GM20000 (cell line): ENCODE measurements at places on chromosomes 16 and 17.

GRCh38 chr17:8447799-8448198, 12.1 kb downstream of the NDEL1 start:
- DNase-seq, result no peak

DNA sequence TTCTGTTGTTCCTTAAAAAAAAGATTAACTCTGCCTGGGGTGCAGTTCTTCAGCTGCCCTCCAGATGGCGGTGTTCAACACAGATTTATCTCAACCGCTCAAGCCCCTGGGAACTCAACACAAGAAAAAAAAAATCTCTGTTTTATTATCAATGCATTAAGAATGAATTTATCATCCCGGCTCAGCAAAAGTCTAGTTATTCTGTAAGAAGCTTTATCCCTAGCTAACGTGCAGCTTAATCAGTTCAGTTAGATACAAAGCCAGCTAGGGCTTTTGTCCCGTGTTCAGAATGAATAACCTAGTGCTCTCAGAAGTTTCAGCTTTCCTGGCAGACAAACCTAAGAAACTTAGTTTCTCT, 475.9 kb upstream of the CCL2 start:
- peak; percentile 62 for DNase-seq

- DNase-seq, result no peak
Measured at GRCh38 chr17:36213695-36214094, 2.8 kb downstream of the CCL4L2 start.

DNA sequence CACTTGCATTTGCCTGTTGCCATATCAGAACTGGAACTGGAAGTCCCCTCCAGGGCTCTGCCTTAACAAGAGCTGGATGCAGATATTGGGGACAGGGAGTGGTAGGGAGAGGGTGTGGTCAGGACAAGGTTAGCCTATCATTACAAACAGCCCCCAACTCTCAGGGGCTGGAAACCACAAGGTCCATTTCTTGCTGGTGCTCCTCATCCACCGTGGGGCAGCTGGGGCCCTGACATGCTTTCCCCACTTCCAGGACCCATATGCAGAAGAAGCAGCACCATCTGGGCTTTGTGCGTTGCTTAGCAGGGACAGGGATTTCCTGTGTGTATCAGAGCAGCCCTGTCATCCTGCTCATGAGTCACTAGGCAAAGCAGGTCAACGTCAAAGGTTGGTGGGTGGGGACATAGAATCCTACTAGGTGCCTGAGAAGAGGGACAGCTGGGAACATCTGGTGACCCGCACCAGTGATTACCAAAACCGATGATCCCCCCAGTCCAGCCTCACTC, 26.9 kb downstream of the RGS9 start:
- DNase-seq, result peak; percentile 53

- peak; percentile 70 for DNase-seq
Measured at GRCh38 chr17:77375917-77376651, 235.3 kb downstream of the SEC14L1 start.

- DNase-seq, result no peak
Measured at GRCh38 chr17:282912-283882, 69.4 kb downstream of the RPH3AL start.

DNA sequence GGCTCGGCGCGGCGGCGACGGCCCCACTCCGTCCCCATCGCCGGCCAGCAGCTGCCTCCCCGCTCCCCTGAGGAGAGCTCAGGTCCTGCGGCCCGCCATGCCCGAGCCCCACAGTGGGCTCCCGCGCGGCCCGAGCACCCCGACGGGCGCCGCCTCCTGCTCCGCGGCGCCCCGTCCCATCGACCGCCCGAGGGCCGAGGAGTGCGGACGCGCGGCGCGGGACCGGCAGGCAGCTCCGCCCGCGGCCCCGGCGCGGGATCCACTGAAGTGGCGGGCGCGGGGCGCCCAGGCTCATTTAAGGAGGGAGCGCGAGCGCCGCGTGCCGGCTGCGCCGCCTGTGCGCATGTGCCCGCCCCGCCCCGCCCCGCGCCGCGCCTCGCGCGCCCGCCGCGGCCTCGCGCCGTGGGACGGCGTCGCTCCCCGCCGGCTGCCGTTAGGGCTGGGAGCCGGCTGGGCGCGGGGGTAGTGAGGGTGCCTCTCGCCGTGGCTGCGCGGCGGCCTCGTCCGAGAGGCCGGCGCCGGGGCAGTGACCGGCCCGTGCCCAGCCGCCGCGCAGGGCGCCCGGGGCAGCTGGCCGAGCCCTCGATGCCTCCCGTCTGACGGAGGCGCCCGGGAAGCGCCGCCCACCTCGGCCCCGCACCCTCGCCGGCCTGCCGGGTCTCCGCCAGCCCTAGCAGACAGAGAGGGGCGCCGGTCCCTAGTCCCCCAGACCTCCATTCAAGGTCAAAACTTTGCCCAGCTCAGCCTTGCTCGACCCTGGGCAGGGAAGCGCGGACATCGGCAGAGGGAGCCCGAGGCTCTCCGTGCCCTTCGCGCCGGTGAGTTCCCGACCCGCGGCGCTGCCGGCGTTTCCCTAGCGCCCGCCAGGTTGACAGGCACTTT, at the start of gene NETO2:
NETO2 (minus strand) TSS at position 269 of the 882 bp plus-strand sequence. CDS start 333 bp downstream, outside the sequence.
- DNase-seq, result peak; percentile 92

- no peak for DNase-seq
Measured at GRCh38 chr16:64900019-64900418, 221.8 kb downstream of the CDH11 start.

DNA sequence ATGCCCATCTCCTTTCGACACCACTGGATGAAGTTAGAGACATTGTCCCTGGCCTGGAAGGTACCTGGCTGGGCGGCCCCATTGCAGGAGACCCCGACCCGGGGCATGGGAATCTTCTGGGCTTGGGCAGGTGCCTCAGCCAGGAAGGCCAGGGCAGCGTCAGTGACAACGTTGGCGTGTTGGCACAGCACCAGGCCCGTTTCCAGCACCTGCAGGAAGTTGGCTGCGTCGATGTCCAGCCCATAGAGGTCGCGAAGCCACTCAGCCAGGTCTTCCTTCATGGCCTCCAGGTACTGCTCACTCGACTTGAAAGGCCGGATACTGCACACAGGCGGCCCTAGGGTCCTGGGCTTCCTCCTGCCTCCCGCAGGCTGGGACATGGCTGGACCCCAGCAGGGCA, 568 bp downstream of the GAS2L2 start:
- no peak for DNase-seq

- DNase-seq, result no peak
Measured at GRCh38 chr17:19387921-19388521, 1.0 kb upstream of the MFAP4 start.

DNA sequence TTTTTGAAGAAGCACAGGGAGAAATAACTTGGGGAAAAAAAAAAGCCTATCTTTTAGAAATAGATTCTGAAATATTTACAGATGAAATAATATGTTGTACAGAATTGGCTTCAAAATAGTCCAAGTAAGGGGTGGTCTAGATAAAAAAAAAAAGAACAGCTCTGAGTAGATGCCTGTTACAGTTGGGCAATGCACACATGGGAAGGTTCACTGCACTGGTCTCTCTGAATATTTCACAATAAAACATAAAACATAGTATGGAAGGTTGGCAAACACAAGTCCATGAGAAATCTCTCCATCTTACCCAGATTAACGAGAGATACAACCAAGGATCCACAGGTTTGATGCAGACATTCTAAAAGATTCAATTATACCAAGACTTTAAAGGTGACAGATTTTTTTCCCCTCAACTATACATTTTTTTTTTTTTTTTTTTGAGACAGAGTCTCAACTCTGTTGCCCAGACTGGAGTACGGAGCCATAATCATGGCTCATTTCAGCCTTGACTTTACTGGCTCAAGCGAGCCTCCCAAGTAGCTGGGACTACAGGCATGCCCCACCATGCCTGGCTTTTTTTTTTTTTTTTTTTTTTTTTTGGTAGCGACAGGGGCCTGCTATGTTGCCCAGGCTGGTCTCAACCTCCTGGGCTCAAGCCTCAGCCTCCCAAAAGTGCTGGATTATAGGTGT, 58.0 kb downstream of the KANSL1 start:
- no peak for DNase-seq

DNA sequence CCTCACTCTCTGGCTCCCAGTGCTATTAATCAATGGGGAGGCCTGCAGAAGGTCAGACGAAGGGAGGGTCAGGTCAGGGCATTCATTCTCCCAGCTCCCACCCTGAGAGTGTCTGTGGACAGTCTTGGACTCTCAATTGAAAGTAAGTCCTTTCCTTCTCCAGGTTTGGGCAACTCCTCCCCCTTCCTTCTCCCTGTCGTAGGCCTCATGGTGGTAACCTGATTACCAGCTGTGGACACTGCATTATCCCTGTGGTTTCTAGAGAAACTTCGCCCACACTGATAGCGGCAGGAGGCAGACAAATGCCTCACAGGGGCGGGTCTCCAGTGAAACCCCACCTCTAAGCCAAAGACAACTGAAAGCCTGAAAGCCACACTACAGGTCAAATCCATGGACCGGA, 57.7 kb upstream of the SLC25A19 start:
- no peak for DNase-seq
